Activated T-helper 1 cell treated with anti-CD3 and anti-CD28 coated beads, Interleukin-2, amount 50 U/mL, for 16 hours (primary cell): ENCODE measurements at places on chromosomes 6 and 20.

DNA sequence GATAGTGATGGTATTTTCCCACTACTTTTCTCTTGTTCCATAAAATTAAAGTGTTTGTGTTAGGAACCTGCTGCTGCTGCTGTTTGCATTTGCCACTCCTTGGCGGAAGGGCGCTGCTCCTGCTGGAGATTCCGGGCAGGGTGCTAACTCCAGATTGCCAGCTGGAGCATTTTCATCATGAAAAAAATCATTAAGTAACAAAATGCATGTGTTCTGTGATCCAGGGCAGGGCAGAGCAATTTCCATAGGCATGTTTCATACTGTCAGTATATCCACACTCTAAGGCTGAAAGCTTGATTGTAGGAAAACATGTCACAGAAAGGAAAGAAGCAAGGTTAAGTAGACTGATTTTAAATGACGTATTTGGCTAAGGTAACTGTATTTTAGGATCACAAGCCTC lies 24.0 kb downstream of the PBOV1 start:
- DNase-seq: no peak

- no peak for DNase-seq
These were observed 32.0 kb downstream of the QKI start for GRCh38 chr6:163446549-163446948.

- DNase-seq: peak; percentile 83
These were observed 35.7 kb upstream of the HLA-E start for GRCh38 chr6:30453508-30454116.

GRCh38 chr6:129733290-129733689 lies 23.3 kb upstream of the ARHGAP18 start:
- DNase-seq: no peak

DNA sequence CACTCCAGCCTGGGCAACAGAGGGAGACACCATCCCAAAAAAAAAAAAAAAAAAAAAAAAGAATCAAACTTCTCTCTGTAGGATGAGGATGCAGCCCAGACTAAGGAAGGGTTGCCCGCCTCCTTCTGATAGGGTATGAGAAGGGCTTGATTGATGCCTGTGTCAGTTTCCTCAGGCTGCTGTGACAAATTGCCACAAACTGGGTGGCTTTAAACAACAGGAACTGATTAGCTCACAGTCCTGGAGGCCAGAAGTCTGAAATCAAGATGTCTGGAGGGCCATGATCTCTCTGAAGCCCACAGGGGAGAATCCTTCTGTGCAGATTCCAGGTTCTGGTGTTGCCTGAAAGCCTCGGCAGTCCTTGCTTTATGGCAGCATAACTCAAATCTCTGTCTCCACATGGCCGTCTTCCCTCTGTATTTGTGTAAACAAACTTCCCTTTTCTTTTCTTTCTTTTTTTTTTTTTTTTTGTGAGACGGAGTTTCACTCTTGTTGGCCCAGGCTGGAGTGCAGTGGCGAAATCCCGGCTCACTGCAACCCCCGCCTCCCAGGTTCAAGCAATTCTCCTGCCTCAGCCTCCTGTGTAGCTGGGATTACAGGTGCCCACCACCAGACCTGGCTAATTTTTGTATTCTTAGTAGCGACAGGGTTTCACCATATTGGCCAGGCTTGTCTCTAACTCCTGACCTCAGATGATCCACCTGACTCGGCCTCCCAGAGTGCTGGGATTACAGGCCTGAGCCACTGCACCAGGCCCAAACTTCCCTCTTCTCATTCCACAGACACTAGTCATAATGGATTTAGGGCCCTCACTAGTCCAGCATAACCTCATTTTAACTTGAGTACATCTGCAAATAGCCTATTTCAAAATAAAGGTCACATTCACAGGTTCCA lies 11.2 kb upstream of the CDK19 start:
- DNase-seq: no peak

GRCh38 chr6:130975325-130975724 lies 87.7 kb downstream of the EPB41L2 start:
- DNase-seq: no peak

DNA sequence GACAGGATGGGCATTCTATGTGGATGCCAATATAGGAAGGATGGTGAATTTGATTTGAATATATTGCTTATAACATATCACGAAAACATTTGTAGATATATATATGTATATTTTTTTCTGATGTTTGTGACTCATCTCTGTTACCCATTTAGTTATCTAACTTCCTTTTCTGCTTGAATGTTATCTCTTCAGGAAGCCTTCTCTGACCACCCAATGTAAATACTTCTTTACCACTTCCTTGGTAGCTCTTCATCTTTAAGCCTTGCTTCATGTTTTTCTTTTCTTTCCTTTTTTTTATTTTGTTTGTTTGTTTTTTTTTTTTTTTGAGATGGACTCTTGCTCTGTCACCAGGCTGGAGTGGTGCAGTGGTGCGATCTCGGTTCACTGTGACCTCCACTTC lies 260.5 kb upstream of the EPHA7 start:
- DNase-seq: no peak

DNA sequence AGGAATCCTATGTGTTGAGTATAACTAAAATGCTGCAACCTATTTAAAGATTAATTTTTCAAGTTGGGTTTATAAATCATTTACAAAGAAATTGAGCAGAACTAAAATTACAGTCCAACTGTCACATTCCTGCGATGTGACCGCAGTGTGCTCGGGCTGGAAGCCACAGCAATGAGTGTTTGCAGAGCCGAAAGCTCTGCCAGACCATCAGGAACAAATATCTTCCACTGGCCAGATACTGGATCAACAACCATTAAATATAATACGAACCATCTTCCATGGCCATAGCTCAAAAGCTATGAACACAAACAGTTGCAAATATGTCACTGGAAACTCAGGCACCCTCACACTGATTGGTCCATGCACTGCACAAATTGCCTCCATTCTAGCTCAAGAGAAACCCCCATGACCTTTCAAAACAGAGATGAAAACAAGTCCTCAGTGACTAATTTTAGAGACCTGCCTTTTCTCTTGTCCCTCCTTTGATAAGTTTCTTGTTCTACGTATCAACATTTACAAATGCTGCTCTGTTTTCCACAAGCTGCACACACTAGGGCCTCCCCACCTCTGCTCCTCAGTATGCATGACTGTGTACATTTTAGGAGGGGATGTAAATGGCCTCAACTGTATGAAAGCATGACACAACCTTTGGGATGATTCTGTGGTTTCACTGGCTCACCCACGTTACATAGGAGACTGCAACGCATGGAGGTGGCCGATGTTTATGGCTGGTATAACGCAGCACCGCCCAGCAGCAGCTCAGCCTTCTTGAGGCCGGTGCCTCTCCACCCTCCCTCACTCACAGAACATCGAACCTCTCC lies 171.7 kb downstream of the WDR27 start:
- no peak for DNase-seq

DNA sequence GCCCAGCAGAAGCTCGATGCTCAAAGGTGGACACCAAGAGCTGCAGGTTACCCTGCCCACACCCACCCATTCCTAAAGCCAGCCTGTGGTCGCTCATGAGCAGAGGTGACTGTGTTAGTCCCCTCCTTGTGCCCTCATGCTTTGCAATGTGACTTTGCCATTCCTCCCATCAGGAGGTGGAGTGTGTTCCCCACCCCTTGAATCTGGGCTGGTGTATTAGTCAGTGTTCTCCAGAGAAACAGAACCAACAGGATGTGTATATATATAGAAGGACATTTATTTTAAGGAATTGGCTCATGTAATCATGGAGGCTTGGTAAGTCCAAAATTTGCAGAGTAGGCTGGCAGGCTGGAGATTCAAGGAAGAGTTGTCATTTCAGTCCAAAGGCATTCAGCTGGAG lies 54.4 kb upstream of the RNF24 start:
- DNase-seq: no peak

GRCh38 chr6:44096612-44097011 lies 30.6 kb downstream of the MRPL14 start:
- DNase-seq: peak; percentile 47

DNA sequence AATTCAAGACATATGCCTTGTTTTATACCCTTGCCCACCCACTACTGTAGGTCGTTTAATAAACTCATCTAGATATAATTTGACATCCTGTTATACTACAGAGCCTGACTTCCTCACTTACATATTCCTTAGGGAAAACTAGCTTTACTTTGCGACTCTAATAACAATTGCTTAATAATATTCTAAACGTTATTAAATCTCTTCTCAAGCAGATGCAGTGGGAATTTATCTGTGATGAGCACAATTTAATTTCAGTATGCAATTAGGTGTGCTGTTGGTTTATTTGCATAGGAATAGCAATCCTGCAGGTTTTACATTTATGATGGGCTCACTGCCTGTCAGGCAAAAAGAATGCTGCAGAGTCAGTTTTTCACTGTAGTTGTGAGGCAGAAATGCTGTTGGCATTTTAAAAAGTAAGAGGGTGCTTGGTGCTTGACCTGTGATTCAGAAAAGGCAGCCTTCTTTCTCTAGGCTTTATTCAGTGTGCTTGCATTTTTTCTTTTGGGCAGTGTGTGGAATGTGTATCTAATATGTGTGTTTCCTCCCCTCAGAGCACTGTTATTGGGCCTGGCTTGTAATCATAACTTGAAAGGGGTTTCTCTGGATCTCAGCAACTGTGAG lies 152.3 kb upstream of the SCGN start:
- no peak for DNase-seq

DNA sequence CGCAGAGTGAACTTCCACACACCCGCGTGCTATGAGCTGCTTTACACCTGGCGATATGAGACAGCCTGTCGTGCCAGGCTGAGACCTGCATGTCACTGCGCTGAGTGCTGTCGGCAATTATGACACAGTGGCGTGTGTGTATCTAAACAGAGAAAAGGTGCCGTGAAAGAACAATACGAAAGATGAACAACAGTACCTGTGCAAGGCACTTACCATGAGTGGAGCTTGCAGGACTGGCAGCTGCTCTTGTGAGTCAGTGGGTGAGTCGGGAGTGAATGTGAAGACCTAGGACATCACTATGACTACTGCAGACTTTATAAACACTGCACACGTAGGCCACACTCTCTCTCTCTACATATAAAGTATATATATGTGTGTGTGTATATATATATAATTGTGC lies 68.5 kb upstream of the DUSP22 start:
- DNase-seq: no peak

- no peak for DNase-seq
These were observed 21.0 kb downstream of the RNASET2 start for GRCh38 chr6:166935353-166935752.

DNA sequence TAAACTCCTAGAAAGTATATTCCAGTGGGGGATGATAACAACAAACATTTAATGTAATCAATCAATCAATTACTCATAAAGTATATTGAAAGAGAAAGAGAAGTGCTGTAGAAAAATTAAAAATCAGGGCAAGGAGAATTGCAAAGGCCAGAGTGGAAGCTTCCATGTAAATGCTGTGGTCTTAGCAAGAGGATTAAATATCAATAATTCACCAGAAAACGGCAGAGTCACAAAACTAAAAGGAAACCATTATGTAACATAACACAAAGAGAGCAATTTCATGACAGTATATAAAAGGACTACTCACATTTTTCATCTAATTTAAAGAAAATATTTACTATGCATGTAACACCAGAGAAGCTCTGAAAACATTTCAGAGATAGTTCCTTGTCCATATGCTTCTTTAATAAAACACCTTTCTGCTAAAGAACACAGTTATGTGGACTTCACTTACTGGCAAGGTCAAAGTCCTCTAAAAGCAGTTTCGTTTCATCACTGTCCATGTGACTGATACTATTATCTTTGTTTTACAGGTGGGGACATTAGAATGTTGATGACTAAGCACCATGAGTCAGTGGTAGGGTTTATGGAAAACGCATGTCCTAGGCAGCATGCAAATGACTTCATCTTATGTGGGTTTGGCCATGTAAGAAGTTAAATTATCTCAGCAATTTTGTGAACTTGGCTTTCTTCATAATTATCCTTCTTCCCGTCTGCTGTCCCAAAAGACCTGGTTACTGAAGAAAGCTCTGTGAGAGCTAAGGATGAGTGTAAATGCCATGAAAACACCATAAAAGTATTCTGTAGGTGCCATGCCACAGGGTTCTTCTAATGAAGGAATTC lies 185.8 kb upstream of the TENT5A start:
- no peak for DNase-seq

GRCh38 chr6:159473475-159474263 lies 219.4 kb downstream of the SOD2 start:
- no peak for DNase-seq

- DNase-seq: no peak
These were observed 276.6 kb upstream of the BMP2 start for GRCh38 chr20:6490849-6491248.

DNA sequence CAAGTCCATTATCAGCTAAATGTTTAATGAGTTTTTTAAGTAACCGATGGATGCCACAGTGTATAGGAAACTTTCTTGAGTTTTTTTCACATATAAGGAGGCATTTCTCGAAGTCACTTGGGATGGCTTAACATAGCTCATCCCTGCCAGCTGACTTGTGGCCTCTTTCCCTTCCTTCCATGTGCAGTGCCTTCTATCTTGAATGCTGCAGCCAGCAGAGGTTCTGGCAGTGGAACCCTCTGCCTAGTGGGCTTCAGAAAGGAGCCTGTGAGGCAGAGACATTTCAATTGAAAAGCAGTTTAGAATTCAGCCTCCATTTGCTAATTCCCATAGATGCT lies 51.9 kb downstream of the AKAP12 start:
- DNase-seq: no peak

DNA sequence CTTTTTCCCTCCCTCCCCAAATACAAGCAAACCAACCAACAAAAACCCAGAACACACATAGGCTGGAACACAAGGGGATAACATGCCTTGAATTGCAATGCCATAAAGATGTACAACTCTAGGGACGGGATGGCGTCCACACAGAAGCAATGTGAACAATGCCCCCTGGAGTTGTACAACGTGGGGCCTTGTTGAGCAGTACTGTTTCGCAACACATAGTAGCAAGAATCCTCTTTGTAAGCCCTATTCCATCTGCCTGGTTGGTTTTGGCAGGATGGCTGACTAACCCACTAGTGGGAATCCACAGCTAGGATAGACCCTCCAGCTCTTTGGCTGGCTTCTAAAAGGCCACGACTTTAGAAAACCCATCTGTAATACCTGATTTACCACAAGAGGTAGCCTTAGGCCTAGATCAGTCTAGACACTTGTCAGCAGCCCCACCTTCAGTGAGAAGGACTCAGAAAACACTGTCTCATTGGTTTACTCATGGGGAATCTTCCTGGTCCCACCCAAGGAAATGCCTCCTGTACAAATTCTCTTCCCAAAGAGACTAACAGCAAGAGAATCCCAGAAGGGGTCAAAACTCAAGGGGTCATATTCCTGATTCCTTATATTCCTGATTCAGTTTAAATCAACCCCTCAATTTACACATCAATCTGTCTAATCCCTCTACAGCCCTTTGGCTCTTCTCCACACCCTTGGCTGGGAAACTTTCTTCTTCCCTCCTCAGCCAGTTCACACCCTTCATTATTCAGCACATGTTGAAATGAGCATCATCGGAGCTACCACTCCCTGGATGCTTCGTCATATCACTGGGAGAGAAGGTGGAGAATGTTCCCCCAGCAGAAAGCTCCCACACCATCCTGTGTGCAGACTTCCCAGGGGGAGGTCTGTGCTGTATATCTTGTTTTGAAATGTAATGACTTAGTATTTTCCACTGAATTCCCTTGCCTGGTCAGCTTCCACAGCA lies 622.4 kb upstream of the FLRT3 start:
- no peak for DNase-seq

- DNase-seq: no peak
These were observed 83.5 kb downstream of the ASXL1 start for GRCh38 chr20:32441638-32442037.
